ENCODE measurements at places on chromosomes 2 and 18.

- no peak for DNase-seq
Measured at GRCh38 chr2:499726-500125, 177.5 kb downstream of the TMEM18 start.

DNA sequence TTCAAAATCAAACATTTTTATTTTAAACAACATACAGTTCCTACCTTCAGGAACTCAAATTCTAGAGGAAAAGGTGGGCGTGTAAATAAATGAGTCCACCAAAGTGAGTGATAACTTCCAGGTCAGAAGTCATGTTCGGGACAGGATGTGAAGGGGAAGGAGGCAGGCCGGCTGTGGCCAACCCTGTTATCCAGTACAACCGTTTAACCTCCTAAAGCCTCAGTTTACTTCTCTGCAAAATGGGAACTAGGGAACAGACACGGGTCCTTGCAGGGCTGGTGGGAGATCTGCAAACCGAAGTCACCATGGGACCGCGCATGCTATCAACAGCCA is 373 bp downstream of the EIPR1 start:
- no peak for DNase-seq

GRCh38 chr18:78914249-78914935 is 65.2 kb upstream of the SALL3 start:
- no peak for DNase-seq

DNA sequence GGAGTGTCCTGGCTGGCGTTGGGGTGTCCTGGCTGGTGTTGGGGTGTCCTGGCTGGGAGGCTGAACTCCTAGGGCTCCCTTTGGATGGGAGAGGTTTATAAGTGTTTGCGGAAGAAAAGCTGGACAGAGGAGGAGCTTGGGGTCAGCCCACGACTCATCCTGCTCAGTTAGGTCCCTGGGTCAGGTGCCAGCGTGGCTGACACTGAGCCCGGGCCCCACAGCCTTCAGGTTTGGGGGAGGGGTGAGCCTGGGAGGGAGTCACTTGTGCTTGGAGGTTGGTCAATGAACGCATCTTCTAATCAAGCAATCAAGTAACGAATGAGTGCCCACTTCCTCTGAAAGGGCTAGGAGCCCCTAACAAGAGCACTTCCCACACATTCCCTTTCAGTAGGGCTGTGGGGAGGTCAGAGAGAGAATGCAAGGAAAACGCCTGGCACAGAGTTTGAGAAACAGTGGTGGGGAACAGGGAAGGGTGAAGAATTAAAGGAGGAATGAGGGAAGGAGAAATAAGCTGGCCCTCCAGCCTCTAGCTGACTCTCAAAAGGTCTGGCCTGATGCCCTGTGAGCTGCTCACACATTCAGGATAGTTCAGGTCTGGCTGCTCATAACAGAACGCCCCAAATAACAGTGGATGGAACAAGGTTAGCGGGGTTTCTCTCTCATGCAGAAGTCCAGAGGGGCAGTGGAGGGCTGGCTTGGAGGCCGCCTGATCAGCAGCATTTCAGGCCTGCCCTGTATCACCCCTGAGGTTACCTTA is 670 bp downstream of the KCNIP3 start:
- DNase-seq, result no peak

- DNase-seq, result no peak
Measured at GRCh38 chr2:233952335-233952734, 35.2 kb downstream of the TRPM8 start.

DNA sequence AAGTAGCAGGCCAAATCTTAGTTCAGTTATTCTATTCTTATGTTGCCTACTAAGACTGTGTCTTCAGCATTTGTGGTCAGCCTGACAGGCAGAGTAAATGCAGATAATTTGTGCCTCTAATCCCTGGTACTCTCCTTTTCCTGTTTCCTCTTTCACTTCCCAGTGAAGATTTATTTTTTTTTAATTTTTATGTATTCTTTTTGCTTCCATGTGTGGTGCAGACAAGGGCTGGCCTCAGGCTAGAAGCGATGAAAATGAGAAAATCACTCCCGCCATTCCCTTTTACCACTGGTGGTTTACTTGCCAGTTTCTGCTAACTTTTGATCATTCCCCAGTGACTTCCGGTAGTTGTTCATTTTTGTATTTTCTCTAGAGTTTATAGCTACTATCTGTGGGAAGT is 30.9 kb downstream of the DSEL start:
- no peak for DNase-seq

DNA sequence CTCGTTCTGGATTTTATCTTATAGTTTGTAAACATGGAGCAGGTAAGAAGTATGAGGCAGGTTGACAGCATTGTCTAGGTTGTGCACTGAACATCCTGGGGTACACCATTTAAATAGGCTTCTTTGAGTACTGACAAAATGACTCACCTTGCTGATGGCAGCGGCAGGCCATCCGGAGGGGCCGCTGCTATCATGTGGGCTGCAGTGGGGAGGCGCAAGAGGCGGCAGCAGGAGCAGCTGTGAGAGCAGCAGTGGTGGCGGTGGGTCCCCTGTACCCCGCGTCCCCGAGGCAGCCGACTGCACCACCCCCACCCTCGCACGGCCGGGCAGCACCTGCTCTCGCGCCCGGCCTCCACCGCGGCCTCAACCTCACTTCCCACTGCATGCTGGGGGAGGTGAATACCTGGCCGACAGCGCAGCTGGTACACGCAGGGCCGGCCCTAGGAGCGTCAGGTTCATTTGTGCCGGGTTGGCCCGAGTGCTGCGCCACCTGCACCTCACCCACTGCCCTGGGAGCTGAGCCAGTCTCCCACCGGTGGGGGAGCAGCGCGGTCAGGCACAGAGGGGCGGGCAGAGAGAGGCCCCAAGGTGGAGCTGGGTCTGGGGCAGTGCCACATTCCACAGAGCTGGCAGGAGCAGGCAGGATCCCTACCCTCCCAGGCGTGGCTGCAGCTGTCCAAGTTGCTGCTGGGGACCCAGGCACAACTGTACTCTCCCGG is 154.5 kb upstream of the RBMS1 start:
- no peak for DNase-seq

- no peak for DNase-seq
Measured at GRCh38 chr18:54608028-54608642, 17.1 kb downstream of the DYNAP start.

DNA sequence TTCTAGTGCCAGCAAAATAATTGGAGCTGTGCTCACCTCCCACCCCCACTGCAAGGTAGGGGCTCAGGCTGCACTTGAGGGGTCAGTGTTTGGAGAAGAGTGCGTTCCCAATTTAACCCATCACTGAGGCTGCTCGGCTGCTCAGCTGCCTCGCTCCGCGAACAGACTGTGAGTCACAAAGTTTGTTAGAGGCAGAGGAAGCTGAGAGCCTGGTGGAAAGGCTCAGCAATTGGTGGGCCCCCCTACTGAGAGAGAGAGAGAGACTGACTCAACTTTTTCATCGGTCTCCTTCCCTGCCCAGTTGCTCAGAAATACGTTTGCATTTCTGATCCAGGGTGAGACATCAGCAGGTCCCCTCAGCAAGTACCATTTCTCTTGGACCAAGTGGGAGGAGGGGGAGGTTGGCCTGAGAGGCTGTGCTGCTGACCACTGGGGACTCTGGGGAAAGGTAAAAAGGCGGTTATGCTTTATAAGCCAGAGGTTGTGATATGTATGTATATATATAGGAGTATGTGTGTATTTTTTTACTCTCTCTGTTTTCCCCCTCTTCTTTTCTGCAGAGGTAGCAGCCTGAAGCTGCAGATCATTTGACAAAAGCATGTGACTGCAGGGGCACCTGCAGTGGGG is 1.5 kb downstream of the EFR3B start:
- no peak for DNase-seq

- no peak for DNase-seq
Measured at GRCh38 chr18:32906506-32907310, 133.9 kb upstream of the KLHL14 start.

- no peak for DNase-seq
Measured at GRCh38 chr18:73639788-73640187, 507.8 kb downstream of the FBXO15 start.

DNA sequence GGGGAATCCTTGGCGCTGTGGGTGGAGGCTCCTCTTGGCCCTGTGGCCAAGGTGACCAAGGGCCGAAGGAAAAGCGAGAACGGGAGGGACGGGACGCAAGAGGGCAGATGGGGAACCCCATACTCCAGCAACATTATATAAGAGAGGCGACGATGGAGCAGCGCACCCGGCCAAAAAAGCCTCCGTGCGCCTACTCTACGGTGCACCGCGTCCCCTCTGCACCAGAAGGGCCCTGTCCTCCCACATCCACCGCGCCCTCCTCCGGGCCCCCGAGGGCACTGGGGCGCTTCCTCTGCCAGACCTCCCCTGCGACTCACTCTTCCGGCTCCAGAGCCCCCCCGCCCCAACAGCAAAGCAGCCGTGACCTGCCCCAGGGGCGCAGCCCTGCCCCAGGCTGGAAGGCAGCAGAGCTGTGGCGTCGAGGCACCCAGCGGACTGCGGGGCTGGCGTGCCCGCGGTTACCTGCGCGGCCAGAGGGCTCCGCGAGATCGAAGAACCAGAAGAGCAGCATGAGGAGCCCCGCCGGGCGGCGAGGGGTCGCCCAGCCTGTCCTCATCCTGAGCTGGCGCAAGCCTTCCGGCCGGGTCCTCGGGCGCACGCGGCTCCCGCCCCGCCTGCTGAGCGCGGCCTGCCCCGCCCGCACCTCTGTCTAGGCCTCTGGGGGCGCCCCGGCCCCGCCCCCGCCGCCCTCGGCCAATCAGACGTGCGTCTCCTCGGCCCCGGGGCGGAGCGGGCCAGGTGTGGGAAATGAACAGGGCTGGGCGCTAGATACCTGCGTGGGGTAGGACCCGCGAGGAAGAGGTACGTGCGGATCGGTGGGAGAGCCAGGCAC is 106.3 kb upstream of the CD302 start:
- no peak for DNase-seq

GRCh38 chr2:22737144-22737543 is 647.8 kb upstream of the KLHL29 start:
- DNase-seq, result no peak

- DNase-seq, result no peak
Measured at GRCh38 chr2:174632841-174633622, 35.4 kb upstream of the WIPF1 start.

DNA sequence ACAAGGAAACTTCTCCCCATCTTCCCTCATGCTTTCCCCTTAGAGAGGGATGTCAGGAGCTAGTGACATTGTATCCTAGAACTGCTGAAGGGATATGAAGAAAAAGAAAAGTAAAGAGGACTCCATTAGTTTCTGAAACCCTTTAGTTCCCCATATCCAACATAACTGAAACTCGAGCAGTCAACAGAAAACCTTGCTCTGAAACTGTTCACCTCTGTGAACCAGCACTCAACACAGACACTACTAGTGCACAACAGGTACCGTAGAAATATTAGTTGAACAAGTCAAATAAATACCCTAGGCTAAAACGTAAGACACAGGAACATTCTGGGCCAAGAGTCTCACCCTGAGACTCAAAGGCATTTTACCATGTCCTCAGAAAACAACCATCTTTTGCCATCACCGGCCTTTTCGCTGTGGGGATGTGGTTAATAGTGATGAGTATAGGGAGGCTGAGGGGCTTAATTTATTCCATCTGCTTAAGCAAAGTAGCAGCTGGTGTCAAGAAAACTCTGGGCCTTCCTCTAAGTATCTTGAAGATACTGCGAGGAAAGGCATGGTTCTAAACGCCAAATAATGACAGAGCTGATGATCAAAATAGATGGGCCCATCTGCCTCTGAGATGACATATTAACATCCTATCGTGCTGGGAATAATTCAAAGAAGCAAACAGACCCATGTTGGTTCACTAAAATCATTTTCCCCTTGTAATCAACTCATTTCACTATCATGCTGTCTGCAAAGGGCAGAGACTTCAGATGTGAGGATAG is 156.8 kb downstream of the STK39 start:
- no peak for DNase-seq

DNA sequence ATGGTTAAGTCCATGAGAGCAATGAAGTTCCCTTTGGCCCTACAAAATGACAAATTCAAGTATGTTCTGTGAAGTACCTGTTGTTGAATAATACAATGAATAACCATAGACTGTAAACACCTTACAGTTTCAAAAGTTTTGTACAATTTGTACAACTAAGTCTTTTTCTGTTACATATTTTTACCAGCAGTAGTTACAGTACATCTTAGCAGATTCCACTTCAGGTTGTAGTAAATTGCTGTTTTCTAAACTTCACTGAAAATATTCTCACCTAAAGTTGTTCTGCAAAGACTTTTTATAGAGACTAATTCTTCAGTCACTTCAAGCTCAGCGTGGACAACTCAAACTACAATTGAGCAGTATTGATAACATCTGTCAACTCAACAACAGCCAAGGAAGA is 28.7 kb downstream of the LNPK start:
- DNase-seq, result no peak

GRCh38 chr2:133718688-133719201 is 150.5 kb upstream of the NCKAP5 start:
- DNase-seq, result peak; percentile 8

GRCh38 chr2:121021685-121022084 is 263.3 kb downstream of the TFCP2L1 start:
- DNase-seq, result no peak

DNA sequence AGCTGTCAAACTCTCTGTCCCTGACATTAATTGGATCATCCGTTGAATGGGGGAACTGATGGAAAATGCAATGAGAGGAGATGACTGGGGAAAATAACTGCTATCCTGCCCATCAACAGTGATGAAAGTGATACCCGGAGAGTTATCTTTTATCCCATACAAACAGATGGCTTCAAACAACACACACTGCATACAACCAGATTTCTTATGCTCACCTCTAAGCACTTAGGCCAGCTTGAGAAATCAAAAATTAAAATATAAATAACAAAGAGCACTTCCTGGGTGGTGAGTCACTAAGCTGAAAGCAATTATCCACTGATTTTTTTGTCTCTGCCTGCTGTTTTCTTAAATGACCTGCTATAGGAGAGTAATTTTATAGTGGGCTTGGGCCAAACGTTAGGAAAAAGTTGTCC is 237.6 kb upstream of the RGPD4 start:
- no peak for DNase-seq

- no peak for DNase-seq
Measured at GRCh38 chr18:11411048-11411447, 198.3 kb upstream of the SLC35G4 start.

- no peak for DNase-seq
Measured at GRCh38 chr2:160836755-160837154, 323.5 kb upstream of the TANK start.

DNA sequence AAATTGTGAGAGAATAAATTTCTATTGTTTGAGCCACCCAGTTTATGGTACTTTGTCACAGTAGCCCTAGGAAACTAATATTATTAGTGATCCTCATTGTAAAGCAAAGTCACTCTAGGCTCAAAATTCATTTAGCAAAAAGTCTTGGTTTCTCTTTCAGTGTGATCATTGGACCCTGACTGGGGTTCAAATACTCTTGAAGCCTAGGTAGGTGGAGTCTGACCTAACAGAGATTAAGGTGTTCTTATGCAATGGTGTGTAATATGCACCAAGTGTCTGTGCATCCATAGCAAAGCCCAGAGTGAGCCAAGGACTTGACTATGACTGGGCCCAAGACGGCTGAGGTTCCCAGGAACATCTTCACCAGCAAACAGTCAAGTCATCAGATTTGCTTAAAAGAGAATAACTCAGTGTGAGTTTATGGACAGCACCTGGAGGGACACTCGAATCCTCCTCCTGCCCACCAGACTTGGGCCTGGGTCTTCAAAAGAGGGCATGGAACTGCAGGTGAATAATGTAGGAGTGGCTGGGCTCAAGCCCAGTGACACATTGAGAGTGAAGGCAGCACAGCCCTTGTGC is 51.1 kb upstream of the BCL11A start:
- no peak for DNase-seq

Measured in hypothalamus (tissue), 51 donors.